ENCODE measurements at places on chromosomes 1 and 21.

- no peak for DNase-seq
Observed at GRCh38 chr1:182569939-182570610, 19.0 kb downstream of the RNASEL start.

GRCh38 chr1:90574692-90575370 is 142.3 kb downstream of the BARHL2 start:
- DNase-seq, result no peak

- DNase-seq, result no peak
Observed at GRCh38 chr1:183234660-183235476, 48.8 kb downstream of the LAMC2 start.

GRCh38 chr1:71233645-71234044 is 152.8 kb upstream of the ZRANB2 start:
- no peak for DNase-seq

DNA sequence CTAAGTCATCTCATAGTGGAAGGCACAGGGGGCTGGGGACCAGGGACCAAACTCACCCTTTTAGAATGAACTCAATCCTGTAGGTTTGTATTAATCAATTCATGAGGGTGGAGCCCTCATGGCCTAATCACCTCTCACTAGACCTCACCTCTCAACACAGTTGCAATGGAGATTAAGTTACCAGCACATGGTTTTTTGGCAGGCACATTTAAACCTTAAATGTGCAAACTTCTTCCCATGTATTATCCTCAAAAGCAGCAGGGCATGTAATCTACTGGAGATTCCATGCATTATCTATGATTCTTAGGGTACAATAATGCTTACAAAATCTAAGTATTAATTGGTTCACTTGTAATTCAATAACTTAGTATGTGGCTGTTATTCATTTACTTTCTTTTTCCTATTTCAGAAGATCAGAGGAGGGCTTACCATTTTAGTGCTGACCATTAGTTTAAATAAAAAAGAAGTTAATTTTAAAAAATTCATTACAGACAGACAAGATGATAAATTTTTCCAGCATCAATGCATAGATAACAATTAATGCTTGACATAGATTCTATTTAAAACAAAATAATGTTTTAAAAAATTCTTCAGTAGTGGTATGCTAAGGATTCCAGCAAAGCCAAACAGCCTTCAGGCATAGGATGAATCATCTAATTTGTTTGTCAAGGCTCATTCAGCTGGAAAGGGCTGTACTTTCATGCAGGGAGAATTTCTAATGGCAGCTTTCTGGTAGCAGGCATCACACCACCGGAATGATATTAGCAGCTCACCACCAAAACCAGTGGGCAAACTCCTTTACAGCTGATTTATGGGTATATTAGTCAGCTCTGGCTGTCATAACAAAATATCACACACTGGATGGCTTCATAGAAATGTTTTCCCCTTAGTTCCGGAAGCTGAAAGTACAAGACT is 124.6 kb upstream of the ZNF648 start:
- DNase-seq, result no peak

GRCh38 chr1:107344268-107344760 is 203.5 kb downstream of the NTNG1 start:
- no peak for DNase-seq

- no peak for DNase-seq
Observed at GRCh38 chr1:4115191-4115900, 215.3 kb upstream of the C1orf174 start.

DNA sequence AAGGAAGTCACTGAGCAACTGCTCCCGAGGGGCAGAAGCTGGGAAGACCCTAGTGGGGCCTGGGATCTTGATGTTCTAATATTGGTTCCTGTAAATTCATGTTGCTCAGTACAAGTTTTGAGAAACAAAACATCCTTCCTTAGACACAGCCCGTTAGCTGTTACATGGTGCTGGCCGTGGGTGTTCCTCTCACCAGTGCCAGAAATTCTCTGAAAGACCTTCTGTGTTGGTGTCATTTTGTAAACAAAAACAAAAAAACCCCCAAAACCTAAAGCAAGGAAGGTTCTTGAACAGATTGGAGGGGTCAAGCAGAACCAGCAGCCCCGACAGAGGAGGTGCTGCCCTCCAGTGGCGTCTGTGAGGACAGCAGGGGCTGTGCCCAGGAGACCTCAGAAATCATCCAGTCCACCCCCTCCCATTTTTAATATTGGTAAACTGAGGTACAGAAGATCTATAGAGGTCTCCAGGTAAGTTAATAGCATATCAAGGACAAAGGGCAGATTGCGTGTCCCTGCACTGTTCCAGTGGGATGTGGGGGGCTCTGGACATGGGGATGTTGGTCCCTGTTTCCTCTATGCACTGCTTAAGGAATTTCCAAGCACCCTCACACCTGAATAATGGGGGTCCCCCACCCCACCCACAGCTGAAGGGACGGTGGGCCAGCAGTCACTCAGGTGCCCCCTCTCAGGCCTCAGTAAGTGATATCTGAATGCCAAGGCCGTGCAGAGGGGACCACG is 38.2 kb downstream of the SLC2A7 start:
- DNase-seq, result peak; percentile 31

DNA sequence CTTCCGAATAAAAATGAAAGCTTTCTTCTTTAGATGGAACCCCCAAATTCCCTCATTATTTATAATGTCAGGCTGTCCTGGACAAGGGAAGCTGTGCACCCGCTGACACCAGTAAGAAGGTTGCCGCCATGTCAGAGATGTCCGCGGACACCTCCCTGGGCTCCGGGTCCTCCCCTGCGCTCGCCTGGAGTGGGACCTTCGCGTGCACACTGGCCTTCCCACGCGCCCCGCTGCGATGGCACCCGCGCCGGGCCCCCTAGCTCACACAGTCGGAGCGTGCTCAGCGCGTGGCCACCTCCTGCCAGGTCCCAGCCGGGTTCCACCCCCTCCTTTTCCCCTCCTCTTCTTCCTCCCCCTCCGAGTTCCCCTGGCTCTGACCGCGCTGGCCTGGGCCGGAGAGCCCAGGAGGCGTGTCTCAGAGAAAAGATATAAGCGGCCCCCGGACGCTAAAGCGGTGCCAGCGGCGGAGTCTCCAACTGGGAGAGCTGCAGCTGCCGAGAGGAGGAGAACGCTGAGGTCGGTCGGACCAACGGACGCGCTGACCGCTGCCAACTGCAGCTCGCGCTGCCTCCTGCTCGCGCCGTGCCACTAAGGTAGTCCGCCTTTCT is at the start of gene G0S2:
Gene G0S2 (plus strand): TSS at position 456 of the 608 bp plus-strand sequence. CDS start 273 bp downstream, outside the sequence.
- DNase-seq, result no peak

GRCh38 chr21:16577975-16578374 is 848.2 kb downstream of the USP25 start:
- DNase-seq, result no peak

- no peak for DNase-seq
Observed at GRCh38 chr1:32883338-32884031, 2.8 kb upstream of the HPCA start.

DNA sequence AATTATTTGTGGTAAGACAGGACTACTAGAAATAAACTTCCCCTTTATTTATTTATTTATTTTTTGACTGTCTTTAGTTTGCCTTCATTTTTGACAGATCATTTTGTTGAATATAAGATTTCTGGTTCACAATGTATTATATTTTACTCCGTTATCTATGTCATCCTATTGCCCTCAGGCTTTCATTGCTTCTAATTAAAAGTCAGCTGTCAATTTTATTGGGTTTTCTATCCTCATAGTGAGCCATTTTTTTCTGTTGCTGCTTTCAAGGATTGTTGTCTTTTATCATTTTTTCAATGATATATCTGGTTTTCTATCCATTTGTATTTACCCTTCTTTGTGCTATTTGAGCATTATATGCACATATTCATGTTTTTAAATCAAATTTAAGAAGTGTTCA is 866.2 kb downstream of the LRRIQ3 start:
- no peak for DNase-seq

GRCh38 chr1:211685823-211686222 is 10.4 kb upstream of the NEK2 start:
- DNase-seq, result no peak

DNA sequence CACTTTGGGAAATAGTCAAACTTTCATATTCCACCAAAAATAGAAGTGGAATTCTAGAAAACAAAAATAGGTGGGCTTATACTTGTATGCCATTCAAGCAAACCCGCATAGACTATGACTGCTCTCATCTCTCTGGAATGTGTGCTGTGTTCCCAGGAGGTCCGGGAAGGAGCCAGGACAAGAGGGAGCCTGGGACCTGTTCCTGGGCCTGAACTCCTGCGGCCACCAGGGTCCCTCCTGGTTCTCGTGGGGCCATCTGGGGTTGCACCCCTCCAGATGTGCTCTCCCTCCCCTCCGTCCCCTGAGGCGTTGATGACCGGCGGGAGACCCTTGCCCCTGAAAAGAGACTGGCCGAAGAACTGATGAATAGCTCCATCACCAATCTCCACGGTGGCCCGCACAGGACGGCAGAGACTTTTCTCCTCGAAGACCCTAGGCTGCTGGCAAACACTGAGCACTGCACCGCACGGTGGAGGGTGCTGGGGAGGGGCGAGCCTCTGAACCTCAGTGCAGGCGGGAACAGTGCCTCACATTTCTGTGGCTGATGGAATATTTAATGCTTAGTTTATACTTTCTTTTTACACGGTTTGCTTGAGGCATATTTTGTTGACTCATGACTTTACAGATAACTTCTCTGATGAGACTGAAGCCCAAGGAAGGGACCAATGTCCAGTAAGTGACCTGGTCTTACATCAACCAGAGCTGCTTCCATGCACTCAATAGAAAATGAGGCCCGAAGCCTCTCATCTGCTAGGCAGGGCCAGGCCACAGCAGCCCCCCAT is 9.6 kb upstream of the ADARB1 start:
- no peak for DNase-seq

GRCh38 chr1:217253985-217254384 is 376.9 kb downstream of the GPATCH2 start:
- no peak for DNase-seq

GRCh38 chr1:28021064-28021463 is 61.3 kb downstream of the XKR8 start:
- no peak for DNase-seq

DNA sequence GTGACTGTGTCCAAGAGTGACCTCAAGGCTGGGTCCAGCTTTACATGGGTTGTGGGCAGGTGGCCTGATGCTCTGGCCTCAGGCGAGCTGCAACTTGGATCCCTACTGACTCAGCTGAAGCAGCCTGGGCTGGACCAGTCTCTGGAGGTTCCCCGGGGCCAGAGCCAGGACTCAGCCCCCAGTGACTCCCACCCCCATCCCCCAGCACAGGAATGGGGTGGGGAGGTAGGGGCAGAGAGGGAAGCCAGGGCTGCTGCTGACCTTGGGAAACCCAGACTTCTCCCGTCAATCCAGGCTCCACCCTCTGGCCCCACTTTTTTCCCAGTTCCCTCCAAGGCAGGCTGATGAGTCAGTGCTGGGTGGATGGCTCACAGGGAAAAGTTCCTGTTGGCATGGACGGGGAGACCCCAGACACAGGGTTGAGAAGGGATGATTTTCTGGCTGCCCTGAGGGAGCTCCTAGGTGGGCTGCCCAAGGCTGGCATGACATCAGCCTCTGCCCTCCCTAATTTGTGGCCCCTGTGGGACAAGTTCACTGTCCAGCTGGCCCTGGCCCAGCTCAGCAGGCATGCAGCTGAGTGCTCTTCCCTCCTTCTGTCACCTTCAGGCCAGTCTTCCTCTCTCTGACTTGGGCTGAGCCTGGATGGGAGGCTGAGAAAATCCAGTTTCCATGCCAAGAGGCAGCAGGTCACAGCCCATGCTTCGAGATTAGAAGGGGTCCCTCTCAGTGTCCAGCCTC is 2.2 kb downstream of the ZC3H12A start:
- peak; percentile 40 for DNase-seq

- no peak for DNase-seq
Observed at GRCh38 chr21:34524646-34525601, 12.9 kb upstream of the KCNE1 start.

DNA sequence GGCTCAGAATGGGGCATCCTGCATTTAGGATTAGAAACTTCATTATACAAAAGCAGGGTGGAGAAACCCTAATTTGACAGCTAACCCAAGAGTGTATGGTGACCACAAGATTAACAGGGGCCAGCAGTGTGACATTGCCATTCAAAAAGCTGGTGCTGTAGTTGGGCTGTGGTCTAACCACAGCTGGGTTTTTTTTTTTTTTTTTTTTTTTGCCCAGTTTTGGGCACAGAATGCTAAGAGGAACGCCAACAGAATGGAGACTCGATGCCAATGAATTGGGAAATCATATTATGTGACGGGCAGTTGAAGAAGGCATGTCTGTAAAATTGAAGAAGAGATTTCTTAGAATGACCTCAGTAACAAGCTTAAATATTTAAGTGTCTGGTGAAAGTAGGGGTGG is 58.4 kb downstream of the NFIA start:
- DNase-seq, result peak; percentile 36

- DNase-seq, result no peak
Observed at GRCh38 chr21:45390831-45391742, 13.9 kb upstream of the COL18A1 start.

GRCh38 chr21:39454949-39455668 is 3.3 kb downstream of the SH3BGR start:
- no peak for DNase-seq

DNA sequence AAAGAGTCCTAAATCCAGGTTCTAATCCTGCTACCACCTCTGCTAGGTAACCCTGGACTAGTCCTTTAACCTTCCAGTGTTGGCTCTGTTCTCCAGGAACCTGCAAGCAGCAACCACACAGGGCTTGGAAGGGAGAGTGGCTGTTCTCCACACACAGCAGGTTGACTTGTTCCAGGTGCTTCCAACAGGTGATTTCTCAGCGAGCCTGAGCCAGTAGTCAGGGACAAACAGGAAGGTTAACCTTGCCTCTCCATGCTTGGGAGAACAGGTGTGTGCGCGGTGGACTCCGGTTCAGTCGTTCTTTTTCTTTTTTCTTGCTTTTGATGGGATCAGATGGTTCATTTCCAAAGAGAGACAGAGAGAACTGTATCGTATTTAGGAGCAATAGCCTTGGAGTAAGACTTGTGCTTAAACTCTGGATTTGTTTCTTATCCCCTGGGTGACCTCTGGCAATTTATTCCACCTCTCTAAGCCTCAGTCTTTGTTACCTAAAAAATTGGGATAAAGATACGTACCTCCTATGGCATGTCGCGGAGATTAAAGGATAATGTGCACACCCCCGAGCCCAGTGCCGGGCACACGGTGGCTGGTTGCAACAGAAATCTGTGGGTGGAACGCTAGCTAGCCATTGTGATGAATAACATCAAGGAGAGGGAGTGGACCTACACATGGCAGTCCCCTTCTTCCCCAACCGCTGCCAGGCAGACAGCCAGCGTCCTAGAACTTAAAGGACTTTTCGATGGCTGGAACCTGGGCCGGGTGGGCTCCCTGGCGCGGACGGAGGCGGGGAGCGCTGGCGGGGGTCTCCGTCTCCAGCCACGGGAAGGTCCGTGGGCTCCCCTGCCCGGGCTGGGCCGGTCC is 583 bp upstream of the CACHD1 start:
- DNase-seq, result no peak
